ENCODE measurements at places on chromosomes 1 and 21. TPM values are rescaled to one million over a fixed set of nuclear protein-coding genes. Genes with fewer than 3 reads are reported as not detected.

The ATP6V1G3 gene
- not detected for total RNA-seq

The KRTAP19-3 gene
- not detected for total RNA-seq

The CNR2 gene
- not detected for total RNA-seq

The TRIM63 gene
- total RNA-seq = 0.20 TPM

The LPAR3 gene
- total RNA-seq = 0.08 TPM

The EXO1 gene
- total RNA-seq = 0.33 TPM

The GIPC2 gene
- total RNA-seq = 9.0 TPM

The PLA2G2A gene
- total RNA-seq = 128 TPM

The SMCP gene
- total RNA-seq = not detected

The CDK18 gene
- 8.8 TPM for total RNA-seq

The PEX11B gene
- total RNA-seq = 16.1 TPM

The TEKT2 gene
- total RNA-seq = not detected

The FAM163A gene
- total RNA-seq = 0.05 TPM

The SPRR2F gene
- total RNA-seq = not detected

The STUM gene
- 0.03 TPM for total RNA-seq

The ATP5PB gene
- 130 TPM for total RNA-seq

The ACTL8 gene
- total RNA-seq = not detected

The KCNE2 gene
- total RNA-seq = not detected

The RAB42 gene
- total RNA-seq = 0.75 TPM

The NUF2 gene
- total RNA-seq = 0.45 TPM

The CHI3L2 gene
- 0.23 TPM for total RNA-seq

The CLCA4 gene
- total RNA-seq = not detected

The DDR2 gene
- total RNA-seq = 2.0 TPM

All from left lobe of liver (tissue), 2 donors.